ENCODE measurements at places on chromosomes 12 and 14.
A peak's percentile ranks its signal among the peaks of the same experiment; 100 is the strongest.

GRCh38 chr12:133202493-133203343, 21.4 kb downstream of the ZNF268 start:
- peak; percentile 14 for DNase-seq

GRCh38 chr14:20302042-20302755, 3.6 kb downstream of the TTC5 start:
- DNase-seq: peak; percentile 27

DNA sequence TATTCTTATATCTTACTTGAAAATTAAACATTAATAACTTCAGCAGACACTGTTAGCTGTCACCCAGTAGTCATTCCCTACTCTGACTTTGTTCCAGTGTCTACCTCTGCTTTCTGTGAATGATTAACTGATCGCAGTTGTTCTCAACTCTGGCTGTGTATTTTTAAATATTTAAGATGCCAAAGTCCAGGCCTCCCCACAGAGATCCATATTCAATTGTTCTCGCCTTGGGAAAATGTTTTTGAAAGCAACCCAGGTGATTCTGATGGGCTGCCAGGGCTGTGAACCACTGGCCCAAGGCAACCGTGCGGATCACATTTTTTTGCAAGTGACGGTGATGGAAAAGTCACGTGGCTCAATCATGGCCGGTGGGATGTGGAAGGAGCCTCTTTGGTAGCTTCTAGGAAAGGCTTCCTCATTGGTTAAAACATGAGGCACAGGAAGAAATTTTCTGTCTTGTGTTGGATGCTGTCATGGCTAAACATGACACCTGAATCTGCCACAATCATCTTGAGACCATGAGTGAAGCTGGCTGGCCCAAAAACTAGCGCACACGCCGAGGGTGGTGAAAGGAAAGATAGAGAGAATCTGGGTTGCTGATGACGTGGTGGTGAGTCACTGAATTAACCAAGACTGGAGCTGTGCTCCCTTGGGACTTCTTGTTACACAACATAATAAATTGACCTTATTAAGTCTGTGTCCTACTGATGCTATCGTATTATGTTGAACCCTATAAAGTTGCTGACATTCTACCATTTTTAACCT, 37.2 kb downstream of the RDH12 start:
- DNase-seq: peak; percentile 2

GRCh38 chr14:22882529-22883172, 371 bp upstream of the REM2 start:
- DNase-seq: peak; percentile 17

- DNase-seq: peak; percentile 56
Observed at GRCh38 chr12:113174461-113175384, 10.6 kb downstream of the DDX54 start.

DNA sequence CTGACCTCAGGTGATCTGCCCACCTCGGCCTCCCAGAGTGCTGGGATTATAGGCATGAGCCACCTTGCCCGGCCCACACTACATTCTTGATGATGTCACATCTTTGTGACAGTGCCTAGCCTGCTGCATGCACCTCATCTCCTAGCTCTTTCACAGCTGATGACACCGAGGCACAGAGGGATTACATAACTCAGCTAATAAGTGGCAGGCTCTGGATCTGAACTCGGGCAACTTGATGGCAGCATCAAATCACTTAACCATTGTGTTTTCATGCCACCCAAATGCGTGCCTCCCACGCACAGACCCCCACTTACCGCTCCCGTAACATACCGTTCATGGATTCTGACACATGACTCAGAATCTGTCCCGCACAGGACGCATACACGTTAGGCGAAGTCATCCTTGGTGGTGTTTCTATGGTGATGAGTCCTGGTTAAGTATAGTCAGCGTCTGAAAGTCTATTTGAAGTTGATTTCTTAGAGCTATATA, 7.4 kb downstream of the TMEM120B start:
- no peak for DNase-seq

DNA sequence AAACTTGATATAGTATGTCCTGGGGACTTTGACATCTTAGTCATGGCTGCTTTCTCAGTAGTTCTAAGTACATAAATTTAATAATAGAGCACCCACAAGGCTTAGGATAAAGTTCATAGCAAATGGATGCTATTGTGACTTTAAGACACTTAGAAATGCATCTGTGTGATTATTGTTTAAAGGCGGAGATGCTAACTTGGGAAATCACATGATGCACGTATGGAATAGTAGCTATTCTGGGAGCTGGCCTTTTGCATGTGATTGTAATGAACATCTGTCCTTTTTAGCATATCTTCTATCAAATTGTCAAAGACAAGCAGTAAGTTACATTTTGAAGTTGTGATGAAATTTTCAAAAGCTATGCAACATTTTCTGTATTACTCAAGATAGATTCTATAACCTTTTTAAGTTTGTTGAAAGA, 46.7 kb upstream of the ATP2A2 start:
- DNase-seq: no peak

DNA sequence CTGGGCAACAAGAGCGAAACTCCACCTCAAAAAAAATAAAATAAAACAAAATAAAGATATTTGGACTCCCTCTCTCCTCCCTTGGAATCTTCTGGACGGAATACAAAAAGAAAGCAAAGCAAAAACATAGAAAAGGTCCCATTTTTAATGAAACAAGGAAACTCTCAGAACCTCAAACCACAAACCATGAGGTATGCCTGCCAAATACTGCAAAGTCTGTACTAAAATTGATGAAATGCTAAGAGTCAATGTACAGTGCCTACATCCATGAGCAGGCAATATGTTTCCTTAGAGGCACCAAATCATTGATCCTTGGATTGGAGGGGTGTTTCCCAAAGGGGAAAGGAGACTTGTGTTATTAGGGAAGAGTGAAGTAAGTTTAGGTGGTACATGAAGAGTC, 8.2 kb upstream of the RPS6KA5 start:
- DNase-seq: peak; percentile 67

GRCh38 chr14:100391724-100392123, 68.6 kb downstream of the SLC25A47 start:
- no peak for DNase-seq

- DNase-seq: no peak
Observed at GRCh38 chr12:113825705-113826104, 140.4 kb downstream of the RBM19 start.

DNA sequence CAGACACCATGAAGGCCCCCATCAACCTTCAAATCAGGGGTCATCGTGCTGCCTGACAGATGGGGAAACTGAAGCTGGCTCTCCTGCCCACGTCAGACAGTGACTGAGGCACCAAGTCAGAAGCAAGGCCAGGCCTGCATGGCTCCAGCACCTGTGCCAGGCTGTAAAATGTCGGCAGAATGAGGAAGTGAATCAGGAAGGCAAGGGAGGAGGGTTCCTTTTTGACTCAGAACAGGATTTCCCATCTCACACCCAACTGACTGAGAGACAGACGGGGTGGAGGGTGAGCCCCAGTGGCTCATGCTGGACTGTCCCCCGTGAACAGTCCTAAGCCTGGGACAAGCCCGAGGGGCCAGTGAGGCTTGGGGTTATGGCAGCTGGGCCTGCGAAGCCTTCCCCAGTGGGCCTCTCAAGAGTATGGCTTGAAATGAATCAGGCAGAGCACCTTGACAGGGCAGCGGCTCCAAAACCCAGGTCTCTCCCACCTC, 20.9 kb downstream of the SYNE3 start:
- DNase-seq: peak; percentile 87

GRCh38 chr14:100589071-100589759, 2.0 kb upstream of the BEGAIN start:
- no peak for DNase-seq

DNA sequence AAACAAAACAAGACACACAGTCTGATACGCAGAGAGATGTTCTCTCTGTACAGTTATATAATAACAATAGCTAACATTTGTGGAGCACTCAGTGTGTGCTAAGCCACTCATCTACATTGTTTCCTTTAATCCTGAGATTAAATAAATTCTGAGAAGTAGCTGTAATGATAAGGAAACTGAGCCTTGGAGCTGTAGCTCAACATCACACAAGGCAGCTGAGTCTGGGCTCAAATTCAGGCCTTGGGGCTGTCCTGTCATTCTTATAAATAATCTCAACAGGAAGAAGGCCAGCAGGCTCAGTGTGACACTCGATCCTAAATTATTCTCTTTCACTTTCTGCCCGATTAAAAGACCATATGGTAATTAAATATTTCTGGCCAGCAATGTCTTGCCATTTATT, 24.5 kb downstream of the CDKN1B start:
- DNase-seq: no peak

- DNase-seq: no peak
Observed at GRCh38 chr14:21038441-21039422, 3.4 kb upstream of the RNASE7 start.

GRCh38 chr14:93970585-93970964, 5.8 kb downstream of the ASB2 start:
- peak; percentile 72 for DNase-seq
